T-helper 1 cell treated with Interleukin-12 subunit alpha and Interleukin-12 subunit beta and Interleukin-4 antibody, amounts not matched to agents 30 ng/mL and 1 ng/mL, for 36 hours (primary cell): ENCODE measurements at places on chromosomes 4 and X. TPM values are rescaled to one million over a fixed set of nuclear protein-coding genes. Genes with fewer than 3 reads are reported as not detected.

Gene TBC1D19
- 4.1 and 5.8 TPM in 2 replicates for total RNA-seq

Gene KIT
- total RNA-seq, result 0.15 and 0.22 TPM in 2 replicates

Gene ZDHHC15
- not detected in 2 replicates for total RNA-seq

Gene PFKFB1
- 0.15 and 0.56 TPM in 2 replicates for total RNA-seq

Gene STK26
- 36.5 and 39.4 TPM in 2 replicates for total RNA-seq

Gene ETDB
- not detected in 2 replicates for total RNA-seq

Gene PWWP3B
- not detected in 2 replicates for total RNA-seq

Gene SPANXN3
- not detected in 2 replicates for total RNA-seq

Gene MAPK10
- not detected in 2 replicates for total RNA-seq

Gene ANAPC10
- total RNA-seq, result 30.6 and 31.9 TPM in 2 replicates
